ENCODE measurements at places on chromosomes 12 and 14. TPM values are rescaled to one million over a fixed set of nuclear protein-coding genes. Genes with fewer than 3 reads are reported as not detected.

- no peak overlapping the region for H3K4me3 ChIP-seq
- H3K27me3 ChIP-seq, result no peaks in the 10 kb centered on the region
Observed at GRCh38 chr14:65958664-65959562, 527.3 kb upstream of the CCDC196 start.

- H3K4me1 ChIP-seq, result no peaks in the 10 kb centered on the region
- H3K27ac ChIP-seq, result no peak overlapping the region
- H3K36me3 ChIP-seq, result no peaks in the 10 kb centered on the region
- no peak overlapping the region for H3K4me3 ChIP-seq
- H3K27me3 ChIP-seq, result no peaks in the 10 kb centered on the region
Observed at GRCh38 chr12:25744313-25744712, 191.2 kb upstream of the LMNTD1 start.

The BICDL1 gene
- 18.6 TPM for total RNA-seq

The KRT6B gene
- 0.98 TPM for total RNA-seq

DNA sequence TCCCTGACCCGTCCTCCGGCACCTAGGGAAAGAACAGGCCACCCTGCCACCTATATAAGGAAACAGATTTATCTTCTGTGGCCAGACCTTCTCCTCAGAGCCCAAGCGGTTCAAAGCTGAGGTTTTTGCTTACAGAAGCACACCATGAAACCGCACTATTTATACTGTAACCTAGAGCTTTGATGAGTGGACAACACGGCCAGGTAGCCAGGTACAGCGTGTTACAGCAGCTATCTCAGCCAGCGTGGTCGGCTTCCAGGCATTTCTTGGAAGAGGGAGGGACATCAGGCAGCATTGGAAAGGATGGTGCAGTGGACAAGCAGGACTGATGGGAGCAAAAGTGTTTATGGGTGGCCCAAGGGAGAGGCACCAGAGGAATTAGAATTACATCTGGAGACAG, 34.4 kb downstream of the TTC7B start:
- H3K36me3 ChIP-seq, result no peaks in the 10 kb centered on the region
- DNase-seq, result no peak
- H3K4me1 ChIP-seq, result peaks cover 15% of the 10 kb centered on the region
- H3K27me3 ChIP-seq, result no peaks in the 10 kb centered on the region
- H3K27ac ChIP-seq, result no peak overlapping the region

The NANOG gene
- total RNA-seq, result not detected

- no peak overlapping the region for H3K4me3 ChIP-seq
- no peak for DNase-seq
- no peak overlapping the region for H3K27ac ChIP-seq
Observed at GRCh38 chr12:89760783-89761182, 52.1 kb upstream of the ATP2B1 start.

- no peak overlapping the region for H3K27ac ChIP-seq
- H3K36me3 ChIP-seq, result no peaks in the 10 kb centered on the region
- no peaks in the 10 kb centered on the region for H3K4me1 ChIP-seq
Observed at GRCh38 chr12:55695349-55695748, 12.4 kb downstream of the ITGA7 start.

DNA sequence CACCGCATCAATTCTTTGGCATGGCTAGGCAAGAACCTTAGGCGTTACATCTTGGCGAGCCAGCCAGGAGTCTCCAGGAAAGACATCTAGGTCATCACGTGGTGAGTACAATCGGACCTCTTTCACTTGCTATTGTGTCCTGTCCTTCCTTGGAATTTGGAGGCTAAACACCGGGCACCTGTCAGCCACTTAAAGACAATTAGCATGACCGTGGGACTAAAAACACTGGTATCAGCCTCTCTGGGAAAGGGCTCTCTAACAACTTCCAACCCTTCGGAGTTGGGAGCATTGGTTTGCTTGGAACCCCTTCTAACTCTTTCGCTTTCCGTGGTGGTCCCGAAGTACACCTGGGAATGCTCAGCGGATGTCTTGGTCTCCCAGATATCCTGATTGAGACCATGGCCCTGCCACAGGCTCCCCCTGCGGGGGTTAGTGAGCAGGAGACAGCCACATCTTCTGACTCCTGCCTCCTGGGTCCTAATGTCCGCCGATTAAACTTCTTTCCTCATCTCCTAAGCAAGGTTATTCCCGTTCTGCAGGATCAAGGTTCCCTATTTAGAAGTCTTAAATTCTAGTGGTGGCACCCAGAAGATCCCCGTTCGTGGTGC, 971.7 kb downstream of the FSCB start:
- no peak overlapping the region for H3K27ac ChIP-seq
- no peaks in the 10 kb centered on the region for H3K4me1 ChIP-seq
- H3K27me3 ChIP-seq, result no peaks in the 10 kb centered on the region
- no peak overlapping the region for H3K4me3 ChIP-seq

DNA sequence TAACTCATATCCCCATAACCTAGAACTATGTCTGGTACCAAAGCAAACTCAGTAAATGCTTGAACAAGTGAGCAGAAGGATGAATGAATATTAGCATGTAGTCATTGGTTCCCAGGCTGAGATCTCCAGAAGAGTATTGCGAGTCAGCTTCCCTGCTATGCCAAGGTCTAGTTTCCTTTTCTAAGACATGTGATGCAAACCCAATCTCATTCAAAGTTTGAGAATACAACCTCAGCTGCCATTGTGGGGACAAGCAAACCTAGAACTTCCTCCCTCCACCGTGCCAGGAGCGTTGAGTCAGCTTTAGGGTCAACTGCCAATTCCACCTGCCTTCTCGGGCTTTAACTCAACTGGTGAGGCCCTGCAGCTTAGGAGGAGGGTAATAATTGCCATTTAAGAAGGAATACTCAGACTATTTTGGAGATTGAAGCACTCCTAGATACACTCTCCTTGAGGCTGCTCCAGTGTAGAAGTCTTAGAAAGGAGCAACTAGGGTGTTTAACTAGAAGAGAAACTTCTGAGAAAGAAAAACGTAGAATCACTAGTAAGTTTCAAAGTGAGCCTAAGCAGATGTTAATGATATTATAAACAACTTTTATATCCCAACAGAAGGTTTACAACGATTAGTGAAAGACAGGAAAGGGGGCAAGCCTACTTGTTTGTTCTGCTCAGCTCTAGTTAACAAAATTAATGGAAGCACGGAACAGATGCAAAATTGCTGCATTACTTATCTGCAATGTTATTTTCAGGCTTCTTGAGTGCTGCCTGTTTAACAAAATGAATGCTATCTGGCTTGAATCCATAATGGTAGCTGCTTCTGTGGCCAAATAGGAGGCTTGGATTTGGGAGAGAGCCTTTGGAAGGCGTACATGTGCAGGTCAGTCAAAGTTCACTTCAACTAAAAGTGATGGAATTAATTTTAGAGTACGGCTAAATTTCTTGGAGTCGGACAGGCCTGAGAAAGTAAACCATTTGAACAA, 96.9 kb downstream of the HELB start:
- no peak overlapping the region for H3K4me3 ChIP-seq
- H3K27me3 ChIP-seq, result no peaks in the 10 kb centered on the region
- DNase-seq, result no peak
- no peaks in the 10 kb centered on the region for H3K4me1 ChIP-seq
- H3K27ac ChIP-seq, result no peak overlapping the region

The ESRRB gene
- total RNA-seq, result not detected

The CCDC196 gene
- not detected for total RNA-seq

The KCNJ8 gene
- not detected for total RNA-seq

GRCh38 chr14:21543521-21543960, 17.4 kb upstream of the SALL2 start:
- no peak overlapping the region for H3K27ac ChIP-seq
- H3K27me3 ChIP-seq, result no peaks in the 10 kb centered on the region
- no peak for DNase-seq
- no peaks in the 10 kb centered on the region for H3K4me1 ChIP-seq
- no peak overlapping the region for H3K4me3 ChIP-seq

DNA sequence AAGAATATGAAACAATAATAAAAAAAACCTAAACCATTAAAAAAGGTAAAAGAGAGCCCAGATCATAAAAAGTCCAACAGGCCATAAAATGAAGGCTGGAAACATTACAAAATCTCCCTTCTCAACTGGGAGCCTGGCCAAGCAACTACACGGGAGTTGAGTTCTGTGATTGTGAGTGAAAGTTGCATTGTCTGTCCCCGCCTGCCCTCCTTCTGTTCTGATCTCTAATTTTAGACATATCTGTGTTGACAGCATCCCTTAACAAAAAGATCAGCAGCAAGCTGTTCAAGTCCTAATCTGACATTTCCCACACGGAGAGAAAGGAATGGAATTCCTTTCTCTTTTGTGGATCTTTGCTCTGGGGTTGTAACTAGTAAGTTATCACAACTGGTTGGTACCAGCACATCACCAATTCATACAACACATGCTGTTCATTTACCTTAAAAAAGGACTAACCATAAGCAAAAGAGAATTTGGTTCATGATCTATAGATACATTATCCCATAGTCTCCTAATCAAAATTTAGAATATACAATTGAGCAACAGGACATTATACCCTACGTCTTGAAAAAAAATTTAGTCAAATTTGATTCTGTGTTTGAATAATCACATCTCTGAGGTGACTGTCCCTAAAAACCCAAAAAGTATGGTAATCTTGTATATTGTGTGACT, 205.1 kb upstream of the GZMB start:
- no peak for DNase-seq
- no peaks in the 10 kb centered on the region for H3K27me3 ChIP-seq
- H3K4me1 ChIP-seq, result no peaks in the 10 kb centered on the region
- H3K27ac ChIP-seq, result no peak overlapping the region
- no peak overlapping the region for H3K4me3 ChIP-seq
- H3K36me3 ChIP-seq, result no peaks in the 10 kb centered on the region

- no peak overlapping the region for H3K27ac ChIP-seq
- no peak overlapping the region for H3K4me3 ChIP-seq
- no peaks in the 10 kb centered on the region for H3K36me3 ChIP-seq
- no peaks in the 10 kb centered on the region for H3K27me3 ChIP-seq
- H3K4me1 ChIP-seq, result no peaks in the 10 kb centered on the region
Observed at GRCh38 chr14:35243956-35244355, 48.2 kb upstream of the PSMA6 start.

- no peak for DNase-seq
- H3K27me3 ChIP-seq, result peaks cover 8% of the 10 kb centered on the region
- no peak overlapping the region for H3K4me3 ChIP-seq
Observed at GRCh38 chr14:58954052-58954451, 234.4 kb upstream of the DAAM1 start.

DNA sequence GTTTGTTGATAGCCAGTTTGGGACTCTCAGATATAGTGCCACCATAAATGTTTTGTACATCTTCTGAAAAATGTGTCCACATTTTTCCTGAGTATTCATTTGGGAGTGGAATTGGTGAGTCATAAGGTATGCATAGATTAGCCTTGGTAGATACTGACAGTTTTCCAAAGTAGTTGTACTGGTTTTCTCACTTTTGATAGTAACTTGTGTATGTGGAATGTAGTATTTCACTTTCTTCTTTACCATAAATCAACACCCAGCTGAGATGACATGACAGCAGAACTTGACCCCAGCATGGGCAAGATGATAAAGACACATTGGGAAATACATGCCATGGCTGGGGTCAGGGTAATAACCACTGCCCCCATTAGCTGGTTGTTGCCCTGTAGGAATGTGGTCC, 5.4 kb downstream of the FBXW8 start:
- peaks cover 56% of the 10 kb centered on the region for H3K4me1 ChIP-seq
- H3K27ac ChIP-seq, result peak overlapping the region; percentile 97
- DNase-seq, result peak; percentile 98
- H3K36me3 ChIP-seq, result no peaks in the 10 kb centered on the region

DNA sequence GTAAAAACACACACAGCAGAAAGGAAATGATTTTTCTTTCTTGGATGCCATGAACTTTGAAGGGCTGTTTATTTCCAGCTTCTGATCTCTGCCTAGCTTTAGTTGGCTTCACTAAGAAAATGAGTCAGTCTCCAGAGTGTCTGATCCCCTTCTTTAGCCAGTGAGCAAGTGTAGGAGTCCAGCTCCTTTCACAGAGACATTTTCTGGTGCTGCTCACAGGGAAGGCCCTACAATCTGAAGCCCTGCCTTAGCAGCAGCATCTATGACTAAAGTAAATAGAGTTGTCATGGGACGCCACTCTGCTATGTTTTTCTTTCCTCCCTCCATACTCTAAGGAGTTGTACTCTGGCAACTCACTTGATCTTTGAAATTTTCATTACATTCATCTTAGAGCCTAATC, 103.5 kb downstream of the RPAP3 start:
- no peak overlapping the region for H3K27ac ChIP-seq
- H3K4me3 ChIP-seq, result no peak overlapping the region
- H3K36me3 ChIP-seq, result no peaks in the 10 kb centered on the region
- H3K27me3 ChIP-seq, result no peaks in the 10 kb centered on the region
- DNase-seq, result no peak
- no peaks in the 10 kb centered on the region for H3K4me1 ChIP-seq

Measured in PC-9 (cell line).